AG08396 (cell line): ENCODE measurements at places on chromosomes 4 and X.
A peak's percentile ranks its signal among the peaks of the same experiment; 100 is the strongest.

- no peak for DNase-seq
These were observed 27.3 kb downstream of the CT45A1 start for GRCh38 chrX:135740681-135741149.

DNA sequence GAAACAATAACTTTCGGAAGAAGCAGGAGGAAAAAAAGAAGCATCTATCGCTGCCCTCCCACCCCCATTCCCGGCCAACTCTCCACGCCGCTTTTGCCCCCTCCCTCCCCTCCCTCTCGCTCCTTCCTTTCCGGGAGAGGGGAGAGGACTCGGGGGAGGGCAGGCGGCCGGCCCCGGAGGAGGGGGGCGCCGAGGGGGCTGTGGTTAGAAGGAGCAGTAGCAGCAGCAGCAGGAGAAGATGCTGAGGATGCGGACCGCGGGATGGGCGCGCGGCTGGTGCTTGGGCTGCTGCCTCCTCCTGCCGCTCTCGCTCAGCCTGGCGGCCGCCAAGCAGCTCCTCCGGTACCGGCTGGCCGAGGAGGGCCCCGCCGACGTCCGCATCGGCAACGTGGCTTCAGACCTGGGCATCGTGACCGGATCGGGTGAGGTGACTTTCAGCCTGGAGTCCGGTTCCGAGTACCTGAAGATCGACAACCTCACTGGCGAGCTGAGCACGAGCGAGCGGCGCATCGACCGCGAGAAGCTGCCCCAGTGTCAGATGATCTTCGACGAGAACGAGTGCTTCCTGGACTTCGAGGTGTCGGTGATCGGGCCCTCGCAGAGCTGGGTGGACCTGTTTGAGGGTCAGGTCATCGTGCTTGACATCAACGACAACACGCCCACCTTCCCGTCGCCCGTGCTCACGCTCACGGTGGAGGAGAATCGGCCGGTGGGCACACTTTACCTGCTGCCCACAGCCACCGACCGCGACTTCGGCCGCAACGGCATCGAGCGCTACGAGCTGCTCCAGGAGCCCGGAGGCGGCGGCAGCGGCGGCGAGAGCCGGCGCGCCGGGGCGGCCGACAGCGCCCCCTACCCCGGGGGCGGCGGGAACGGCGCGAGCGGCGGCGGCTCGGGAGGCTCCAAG lies 1.3 kb downstream of the PCDH7 start:
- peak; percentile 22 for DNase-seq

DNA sequence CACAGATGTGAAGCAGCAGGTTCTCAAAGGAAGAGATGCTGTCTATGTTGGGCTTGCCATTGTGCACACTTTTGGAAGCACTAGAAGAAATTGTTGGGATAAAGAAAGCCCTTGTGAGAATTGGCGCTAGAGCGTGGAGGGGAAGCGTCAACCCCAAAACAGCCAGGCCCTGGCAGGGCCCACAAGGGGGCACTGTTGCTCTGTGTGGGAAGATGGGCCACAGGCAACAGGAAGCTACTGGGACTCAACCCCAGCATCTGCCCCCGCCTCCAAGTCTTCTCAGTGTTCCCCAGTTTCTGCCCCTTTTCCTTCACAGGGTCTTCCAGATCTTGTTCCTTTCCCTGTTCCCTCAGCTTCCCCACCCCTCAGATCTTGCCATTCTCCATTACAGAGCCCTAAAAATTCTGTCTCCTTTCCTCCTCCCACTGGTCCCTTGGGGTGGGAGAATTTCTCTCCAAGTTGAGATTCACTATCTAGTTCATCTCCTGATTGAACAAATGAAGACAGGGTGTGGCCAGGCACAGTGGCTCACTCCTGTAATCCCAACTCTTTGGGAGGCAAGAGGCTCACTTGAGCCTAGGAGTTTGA lies 85.5 kb downstream of the STARD8 start:
- peak; percentile 73 for DNase-seq

DNA sequence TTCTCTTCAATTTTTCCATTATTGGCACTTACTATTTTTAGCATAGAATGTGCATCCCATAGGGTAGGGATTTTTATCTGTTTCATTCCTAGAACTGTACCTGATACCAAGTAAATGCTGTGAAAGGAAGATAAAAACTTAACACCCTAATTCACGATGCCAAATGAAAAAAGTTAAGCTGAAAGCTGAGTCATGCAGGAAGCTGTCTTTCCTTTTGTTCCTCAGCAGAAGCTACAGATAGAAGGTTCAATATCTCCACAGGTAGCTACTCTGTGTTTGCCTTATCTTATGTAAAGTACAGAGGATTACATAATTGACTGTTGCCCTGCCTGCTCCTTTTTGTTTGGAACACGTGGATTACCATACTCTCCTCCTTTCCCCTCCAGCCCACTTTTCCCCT lies 77.0 kb downstream of the LRP2BP start:
- DNase-seq: no peak

GRCh38 chr4:7132730-7133582 lies 59.4 kb upstream of the SORCS2 start:
- peak; percentile 40 for DNase-seq

DNA sequence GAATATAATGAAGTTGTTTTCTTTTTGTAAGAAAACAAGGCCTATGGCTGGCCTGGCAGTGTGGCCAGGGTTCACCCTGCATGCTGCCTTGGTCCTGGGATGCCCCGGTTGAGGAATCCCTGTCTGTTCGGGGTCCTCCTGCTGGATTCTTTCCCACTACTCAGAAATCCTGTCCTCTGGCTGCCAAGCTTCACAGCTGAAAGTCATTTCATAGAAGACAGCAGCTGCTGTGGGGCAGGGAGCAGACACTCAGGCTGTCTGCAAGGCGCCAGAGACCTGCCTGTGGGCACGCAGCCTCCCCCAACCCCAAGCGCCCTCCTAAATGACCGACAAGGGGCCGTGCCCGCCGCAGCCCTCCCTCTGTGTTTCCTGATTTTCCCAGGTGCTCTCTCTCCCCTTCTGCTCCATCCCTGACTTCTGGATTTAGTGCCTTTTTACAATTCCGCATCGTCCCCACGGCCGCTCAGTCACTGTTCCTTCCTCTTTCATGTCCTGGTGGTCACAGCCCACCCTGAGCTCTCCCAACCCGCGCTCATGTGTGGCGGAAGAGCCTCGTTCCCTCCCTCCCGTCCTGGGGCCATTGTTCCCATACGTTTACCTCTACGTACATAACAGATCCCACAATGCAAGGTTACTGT lies 27.5 kb downstream of the ZFYVE28 start:
- DNase-seq: no peak

- no peak for DNase-seq
These were observed 4.2 kb downstream of the TLR1 start for GRCh38 chr4:38800366-38800765.

DNA sequence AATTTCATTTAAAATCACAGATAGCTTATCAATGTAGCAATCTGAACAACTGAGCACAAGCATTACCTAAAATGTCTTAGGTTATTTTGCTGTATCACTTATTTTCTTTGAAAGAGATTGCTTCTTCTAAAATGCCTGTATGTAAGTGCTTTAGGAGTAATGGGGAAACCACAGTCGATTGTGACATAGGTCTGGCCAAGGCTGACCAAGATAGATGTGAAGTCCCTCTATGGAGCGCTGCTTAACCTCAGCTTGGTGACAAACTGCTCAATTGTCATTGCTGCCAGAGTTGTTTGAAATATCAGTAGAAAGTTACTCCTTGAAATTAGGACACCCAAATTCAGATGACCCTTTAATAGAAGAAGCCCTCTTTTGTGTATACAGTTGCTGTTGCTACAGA lies 401.9 kb upstream of the NDST4 start:
- no peak for DNase-seq

DNA sequence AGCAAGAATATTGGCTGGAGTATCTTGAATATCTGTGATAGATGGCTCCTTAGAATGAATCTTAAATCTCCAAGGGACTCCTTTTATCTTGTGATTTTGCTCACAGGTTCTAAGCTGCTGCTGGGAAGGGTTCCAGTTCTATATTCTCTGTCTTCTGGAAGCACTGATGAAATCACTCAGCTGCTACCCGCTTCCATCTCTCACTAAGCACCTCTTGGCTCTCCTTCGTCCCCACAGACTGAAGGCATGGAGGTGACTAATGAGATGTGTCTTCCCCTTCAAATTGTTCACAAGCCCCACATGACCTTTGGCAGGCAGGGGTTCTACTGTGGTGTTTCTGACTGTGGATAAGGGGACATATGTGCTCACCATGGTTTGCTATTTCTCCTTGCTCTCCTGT lies 75.9 kb downstream of the C4orf51 start:
- DNase-seq: no peak

DNA sequence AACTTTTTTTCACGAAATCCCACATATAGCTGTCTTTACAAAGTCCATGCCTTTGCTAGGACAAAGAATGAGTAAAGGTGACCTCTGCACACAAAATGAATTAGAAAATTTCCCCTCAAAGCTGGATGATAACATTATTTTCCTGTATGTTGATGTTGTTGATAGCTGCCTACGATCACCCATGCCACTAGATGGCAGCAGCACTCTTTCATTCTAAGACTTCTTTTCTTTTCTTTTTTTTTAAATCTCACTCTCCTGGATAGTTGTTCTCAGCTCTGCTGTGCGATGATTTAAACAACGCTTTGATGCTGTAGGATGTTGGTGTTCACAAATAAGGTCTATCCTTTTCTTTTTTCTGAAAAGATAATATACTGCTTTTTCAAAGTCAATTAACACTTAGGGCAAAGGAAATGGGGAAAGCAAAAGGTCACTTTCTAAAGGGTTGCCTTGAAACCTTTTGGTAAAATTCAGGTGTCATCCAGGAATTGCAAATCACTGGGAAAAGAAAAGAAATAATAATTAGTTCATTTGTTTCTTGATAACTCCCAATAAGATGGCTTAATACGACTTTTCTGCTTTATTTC lies 266.8 kb downstream of the C4orf33 start:
- peak; percentile 66 for DNase-seq

GRCh38 chrX:13747836-13748235 lies 13.3 kb downstream of the OFD1 start:
- DNase-seq: peak; percentile 45

GRCh38 chr4:7646384-7647061 lies 211.8 kb upstream of the PSAPL1 start:
- DNase-seq: no peak

DNA sequence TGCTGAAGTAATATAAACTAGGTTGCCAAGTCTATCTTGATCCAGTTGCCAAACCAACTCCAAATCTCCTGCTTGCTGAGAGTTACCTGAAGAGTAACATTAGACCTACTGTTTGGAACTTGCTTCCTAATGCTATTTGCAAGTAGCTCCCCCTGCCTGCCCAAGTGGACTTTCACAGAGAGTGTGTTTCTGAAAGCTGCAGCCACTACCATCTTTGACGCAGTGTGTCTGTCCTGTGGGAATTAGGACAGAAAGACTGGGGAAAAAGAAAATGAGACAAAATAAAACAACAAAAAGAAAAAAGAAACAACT lies 195.0 kb upstream of the HS3ST1 start:
- DNase-seq: no peak

- no peak for DNase-seq
These were observed 77.1 kb upstream of the ZMAT1 start for GRCh38 chrX:102008901-102009300.

DNA sequence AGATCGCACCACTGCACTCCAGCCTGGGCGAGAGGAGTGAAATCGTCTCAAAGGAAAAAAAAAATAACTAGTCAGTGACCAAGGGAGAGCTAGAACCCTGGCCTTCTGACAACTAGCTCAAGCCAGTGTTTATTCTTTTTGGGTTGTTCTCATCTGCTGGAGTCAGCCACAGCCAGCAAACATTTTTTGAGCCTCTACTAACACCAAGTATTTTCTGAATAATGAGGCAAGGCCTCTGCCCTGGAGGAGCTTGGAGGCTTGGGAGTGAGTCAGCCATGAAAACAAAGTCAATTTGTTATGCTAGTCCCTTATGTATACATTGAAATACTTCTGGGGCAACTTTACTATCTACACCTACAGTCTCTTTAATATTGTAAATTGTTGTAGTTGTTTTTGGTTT lies 46.5 kb downstream of the TMA16 start:
- DNase-seq: peak; percentile 76

GRCh38 chr4:38751341-38752010 lies 31.3 kb downstream of the TLR10 start:
- no peak for DNase-seq

DNA sequence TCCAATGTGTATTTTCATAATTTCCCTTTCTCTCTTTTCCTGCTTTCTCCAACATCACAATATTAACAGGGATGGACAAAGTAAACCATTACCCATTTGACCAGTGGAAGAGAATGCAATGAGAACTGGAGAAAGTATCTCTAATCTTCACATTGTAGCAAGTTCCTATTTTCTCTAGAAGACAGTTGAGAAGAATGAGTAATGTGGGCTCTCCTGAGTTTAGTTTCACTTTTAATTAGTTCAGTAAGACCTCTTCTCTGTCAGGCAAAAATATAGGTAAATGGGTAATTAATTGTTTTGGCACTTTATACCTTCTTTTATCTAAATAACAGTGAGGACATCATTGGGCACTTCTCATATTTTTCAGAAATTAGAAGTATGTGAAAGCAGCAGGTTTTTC lies 602.0 kb downstream of the GLUD2 start:
- no peak for DNase-seq

GRCh38 chr4:5990446-5991160 lies 27.6 kb downstream of the C4orf50 start:
- DNase-seq: no peak

- DNase-seq: no peak
These were observed 46.7 kb downstream of the KCNIP4 start for GRCh38 chr4:21901831-21902230.

GRCh38 chr4:182494103-182494502 lies 250.9 kb downstream of the TENM3 start:
- no peak for DNase-seq

GRCh38 chr4:176359590-176359989 lies 39.8 kb downstream of the SPCS3 start:
- peak; percentile 59 for DNase-seq

DNA sequence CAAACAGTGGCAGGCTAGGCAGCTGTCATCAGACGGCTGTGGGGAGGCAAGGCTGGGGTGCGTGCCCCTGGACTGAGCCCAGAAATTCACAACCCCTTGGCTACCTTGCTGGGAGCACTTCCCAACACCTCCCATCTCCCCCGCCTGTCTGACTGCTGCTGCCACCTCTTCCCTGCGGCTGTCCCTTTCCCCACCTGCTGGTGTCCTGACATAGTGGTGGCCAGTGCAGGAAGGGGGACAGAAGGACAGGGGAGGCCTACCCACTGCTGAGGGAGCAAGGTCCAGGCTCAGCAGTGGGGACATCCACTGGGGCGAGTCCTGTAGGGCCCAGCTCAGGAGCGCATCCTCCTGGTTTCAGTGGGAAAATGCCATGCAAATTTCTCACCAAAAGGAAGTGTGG lies 3.4 kb downstream of the ABCD1 start:
- DNase-seq: no peak

- no peak for DNase-seq
These were observed 66.0 kb downstream of the GLRB start for GRCh38 chr4:157141976-157142375.

DNA sequence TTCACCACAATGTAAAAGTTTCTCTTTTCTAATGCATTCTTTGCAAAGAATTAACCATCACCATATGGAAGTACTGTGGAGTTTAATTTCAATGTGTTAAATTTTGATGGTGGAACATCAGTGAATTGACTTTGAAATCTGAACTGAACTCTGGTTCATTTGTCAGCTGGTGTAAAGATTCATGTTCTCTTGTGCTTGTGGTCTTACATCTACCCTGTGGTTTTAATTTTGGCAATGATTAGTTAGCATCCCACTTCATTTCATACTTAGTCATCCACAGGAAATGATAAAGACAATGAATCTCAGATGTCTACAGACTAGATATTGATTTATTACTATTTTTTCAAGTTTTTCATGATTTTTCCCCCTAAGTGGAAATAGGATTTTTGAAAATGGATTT lies 77.8 kb downstream of the GRID2 start:
- no peak for DNase-seq
